ENCODE measurements at places on chromosomes 6 and 20. TPM values are rescaled to one million over a fixed set of nuclear protein-coding genes. Genes with fewer than 3 reads are reported as not detected.

ETV7 gene
- 1.3 TPM for total RNA-seq

RIN2 gene
- 16.0 TPM for total RNA-seq

DDO gene
- 0.19 TPM for total RNA-seq

- H3K36me3 ChIP-seq, result no peaks in the 10 kb centered on the region
- no peak for DNase-seq
- no peak overlapping the region for H3K4me3 ChIP-seq
- H3K27ac ChIP-seq, result no peak overlapping the region
- H3K27me3 ChIP-seq, result no peaks in the 10 kb centered on the region
Measured at GRCh38 chr6:16473908-16474771, 235.8 kb downstream of the GMPR start.

DNA sequence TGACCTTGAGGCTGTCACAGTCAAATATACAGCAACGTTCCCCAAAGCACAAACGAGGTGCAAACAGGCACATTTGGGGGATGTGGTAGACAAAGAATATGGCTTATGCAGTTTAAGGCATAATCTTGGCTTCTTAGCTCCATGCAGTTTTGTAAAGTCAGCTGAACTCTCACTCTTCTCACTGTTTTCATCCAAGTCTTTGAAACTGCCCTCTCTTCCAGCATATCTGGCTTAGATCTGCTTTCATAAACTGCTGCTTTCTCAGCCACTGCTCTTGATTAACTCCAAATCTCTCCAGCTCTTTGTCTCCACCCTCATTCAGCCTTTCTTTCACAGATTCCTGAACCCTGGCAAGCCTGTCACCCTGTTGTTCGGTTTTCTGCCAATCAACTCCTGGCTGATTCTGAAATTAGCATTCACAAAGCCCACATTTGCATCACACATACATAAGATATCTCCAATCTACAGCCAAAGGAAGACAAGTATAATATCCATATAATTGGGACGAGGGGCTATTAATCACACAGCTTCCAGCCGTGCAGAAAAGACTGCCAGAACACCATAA, 301.1 kb upstream of the RNF217 start:
- H3K4me3 ChIP-seq, result no peak overlapping the region
- no peaks in the 10 kb centered on the region for H3K36me3 ChIP-seq
- no peak overlapping the region for H3K27ac ChIP-seq
- no peak for DNase-seq

DNA sequence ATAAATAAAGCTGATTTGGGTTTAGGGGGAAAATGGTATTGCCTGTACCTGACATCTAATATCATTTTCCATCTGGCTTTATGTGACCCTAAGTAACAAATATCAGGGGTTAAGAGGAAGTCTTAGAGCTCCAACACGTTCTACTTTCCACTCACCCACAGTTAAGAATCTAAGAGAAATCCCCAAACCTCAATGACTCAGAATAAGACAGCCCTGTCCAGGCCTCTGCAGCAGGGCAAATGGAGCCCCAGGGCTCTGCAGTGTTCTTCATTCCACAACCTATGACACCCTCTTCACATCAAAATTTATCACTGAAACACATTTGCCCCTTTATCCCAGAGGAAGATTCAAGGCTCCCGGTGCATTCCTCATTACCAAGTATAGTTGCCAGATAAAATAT, 20.3 kb upstream of the TENT5A start:
- H3K4me1 ChIP-seq, result no peaks in the 10 kb centered on the region
- H3K27ac ChIP-seq, result no peak overlapping the region
- H3K4me3 ChIP-seq, result no peak overlapping the region

GRCh38 chr6:621931-622330, 35.0 kb downstream of the HUS1B start:
- no peak for DNase-seq
- H3K36me3 ChIP-seq, result no peaks in the 10 kb centered on the region
- no peaks in the 10 kb centered on the region for H3K4me1 ChIP-seq

DNA sequence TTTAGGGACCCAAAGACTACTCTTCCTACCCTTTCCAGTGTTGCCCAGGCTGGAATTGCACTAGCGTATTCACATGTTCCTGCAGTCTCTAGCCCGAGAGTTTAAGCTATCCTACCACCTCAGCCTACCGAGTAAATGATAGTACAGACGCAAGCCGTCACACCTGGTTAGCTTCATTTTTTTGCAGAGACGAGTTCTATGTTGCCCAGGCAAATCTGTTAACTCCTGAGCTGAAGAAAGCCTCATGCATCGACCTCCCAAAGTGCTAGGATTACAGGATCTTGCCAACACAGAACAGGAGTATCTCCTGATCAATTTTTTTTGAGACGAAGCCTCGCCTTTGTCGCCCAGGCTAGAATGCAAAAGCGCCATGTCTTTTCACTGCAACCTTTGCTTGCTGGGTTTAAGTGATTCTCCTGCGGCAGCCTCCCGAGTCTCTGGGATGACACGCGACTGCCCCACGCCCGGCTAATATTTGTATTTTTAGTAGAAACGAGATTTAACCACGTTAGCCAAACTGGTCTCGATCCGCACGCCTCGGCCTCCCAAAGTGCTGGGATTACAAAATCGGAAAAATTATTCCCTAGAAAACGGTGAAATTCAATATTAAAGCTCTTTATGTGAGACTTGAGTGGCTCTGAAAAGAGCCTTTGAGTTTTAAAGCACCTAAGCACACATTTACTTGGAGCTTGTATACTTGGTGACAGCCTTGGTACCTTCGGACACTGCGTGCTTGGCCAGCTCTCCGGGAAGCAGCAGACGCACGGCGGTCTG, 128.5 kb downstream of the HFE start:
- peak overlapping the region; percentile 81 for H3K27ac ChIP-seq
- no peaks in the 10 kb centered on the region for H3K36me3 ChIP-seq
- H3K4me3 ChIP-seq, result peak overlapping the region; percentile 24
- DNase-seq, result no peak
- peaks cover 6% of the 10 kb centered on the region for H3K4me1 ChIP-seq

- no peaks in the 10 kb centered on the region for H3K27me3 ChIP-seq
- no peak overlapping the region for H3K27ac ChIP-seq
- H3K4me3 ChIP-seq, result no peak overlapping the region
- H3K4me1 ChIP-seq, result no peaks in the 10 kb centered on the region
Measured at GRCh38 chr6:33997265-33997664, 148.6 kb downstream of the GRM4 start.

- no peaks in the 10 kb centered on the region for H3K36me3 ChIP-seq
- no peak overlapping the region for H3K27ac ChIP-seq
- DNase-seq, result no peak
- H3K4me1 ChIP-seq, result no peaks in the 10 kb centered on the region
Measured at GRCh38 chr20:23955896-23956295, 32.7 kb downstream of the GGTLC1 start.

GRCh38 chr6:143038833-143039232, 21.9 kb upstream of the AIG1 start:
- H3K27ac ChIP-seq, result no peak overlapping the region
- no peaks in the 10 kb centered on the region for H3K27me3 ChIP-seq
- DNase-seq, result no peak
- H3K4me3 ChIP-seq, result no peak overlapping the region

DNA sequence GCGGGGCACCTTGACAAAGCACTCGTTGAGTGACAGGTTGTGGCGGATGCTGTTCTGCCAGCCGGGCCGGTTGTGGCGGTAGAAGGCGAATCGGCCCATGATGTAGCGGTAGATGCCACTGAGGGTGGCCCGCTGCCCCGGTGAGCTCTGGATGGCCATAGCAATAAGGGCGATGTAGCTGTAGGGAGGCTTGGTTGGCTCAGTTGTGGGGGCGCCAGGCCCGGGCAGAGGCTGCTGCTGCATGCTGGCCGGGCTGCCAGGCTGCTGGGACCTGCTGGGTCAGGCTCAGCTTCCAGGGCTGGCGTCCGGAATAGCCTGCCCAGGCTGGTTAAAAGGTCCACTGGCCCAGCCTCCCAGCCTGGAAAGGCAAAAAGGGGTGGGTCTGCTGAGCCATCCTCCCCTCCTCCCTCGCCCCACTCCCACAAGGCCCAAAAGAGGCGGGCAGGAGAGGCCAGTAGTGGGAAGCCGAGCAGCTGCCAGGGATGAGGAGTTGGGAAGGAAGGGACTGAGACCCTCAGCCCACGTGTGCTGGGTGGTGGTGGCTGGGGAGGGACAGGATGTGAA, at the start of gene FOXS1:
FOXS1 (minus strand) TSS at position 305 of the 564 bp plus-strand sequence; CDS start at position 243, 62 bp downstream.
- peaks cover 17% of the 10 kb centered on the region for H3K4me1 ChIP-seq
- DNase-seq, result peak; percentile 49
- no peaks in the 10 kb centered on the region for H3K27me3 ChIP-seq
- peak within 1 kb of the TSS; percentile 55 for H3K4me3 ChIP-seq
- H3K36me3 ChIP-seq, result no peaks in the 10 kb centered on the region
- peak within 1 kb of the TSS; percentile 53 for H3K27ac ChIP-seq

- no peak overlapping the region for H3K4me3 ChIP-seq
- no peaks in the 10 kb centered on the region for H3K36me3 ChIP-seq
- H3K27me3 ChIP-seq, result no peaks in the 10 kb centered on the region
- no peak for DNase-seq
Measured at GRCh38 chr20:58012731-58013510, 215.5 kb downstream of the ANKRD60 start.

DNA sequence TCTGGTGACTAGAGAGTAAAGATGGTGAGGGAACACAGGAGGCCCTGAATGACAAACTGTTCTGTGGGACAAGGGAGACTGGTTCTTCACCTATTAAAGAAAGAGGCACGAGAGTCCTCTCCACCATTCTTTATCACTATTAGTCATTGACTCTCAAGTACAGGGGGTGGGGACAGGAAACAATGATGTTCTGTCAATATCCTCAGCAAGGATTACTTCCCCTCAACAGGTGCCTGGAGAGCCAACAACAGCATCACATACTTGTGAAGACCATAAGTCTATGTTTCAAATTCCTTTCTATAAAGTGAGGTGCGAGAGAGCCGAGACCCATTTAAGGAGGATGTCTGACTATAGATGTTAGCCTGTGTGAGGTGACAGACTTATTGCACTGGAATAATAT, 72.4 kb upstream of the TBC1D7 start:
- no peak for DNase-seq
- H3K36me3 ChIP-seq, result no peaks in the 10 kb centered on the region
- H3K4me1 ChIP-seq, result no peaks in the 10 kb centered on the region
- H3K27me3 ChIP-seq, result no peaks in the 10 kb centered on the region
- no peak overlapping the region for H3K4me3 ChIP-seq
- no peak overlapping the region for H3K27ac ChIP-seq

DNA sequence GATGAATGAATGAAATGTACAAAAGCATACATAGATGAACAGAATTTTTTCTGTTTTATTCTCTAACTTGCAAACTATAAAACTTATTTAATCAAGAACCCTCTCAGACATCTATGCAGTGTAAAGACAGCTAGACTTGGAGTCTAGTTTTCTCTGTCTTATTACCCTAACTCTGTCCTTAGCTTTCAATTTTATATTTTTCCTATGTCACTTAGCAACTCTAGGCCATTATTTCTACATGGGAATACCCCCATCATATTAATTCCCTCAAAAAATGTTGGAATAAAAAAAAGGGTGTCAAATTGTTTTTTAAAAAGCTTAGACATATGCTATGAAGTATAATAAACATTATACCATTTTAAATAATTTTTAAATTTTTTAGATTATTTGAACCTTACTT, 1.2 kb downstream of the RHAG start:
- H3K27me3 ChIP-seq, result no peaks in the 10 kb centered on the region
- DNase-seq, result no peak
- H3K4me3 ChIP-seq, result no peak overlapping the region
- no peak overlapping the region for H3K27ac ChIP-seq
- H3K36me3 ChIP-seq, result no peaks in the 10 kb centered on the region
- H3K4me1 ChIP-seq, result no peaks in the 10 kb centered on the region

DNA sequence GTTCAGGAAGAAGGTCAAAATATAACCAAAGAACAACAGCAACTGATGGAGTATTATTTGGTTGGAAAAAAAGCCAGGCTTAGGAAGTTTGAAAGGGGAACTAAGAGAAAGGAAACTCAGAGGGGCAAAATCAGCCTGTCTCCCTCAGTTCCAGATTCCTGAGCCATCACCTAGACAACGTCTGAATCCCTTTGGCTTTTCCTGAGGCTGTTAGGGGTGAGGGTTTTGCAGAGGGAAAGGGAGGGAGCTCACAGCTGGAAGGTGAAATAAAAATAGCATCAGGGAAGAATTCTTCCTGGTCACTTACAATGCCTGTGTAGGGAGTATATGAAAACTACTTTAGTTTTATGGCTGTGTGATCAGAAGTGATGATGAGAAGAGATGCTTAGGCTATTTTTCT, 100.5 kb downstream of the SOBP start:
- peaks cover 27% of the 10 kb centered on the region for H3K4me1 ChIP-seq
- no peak overlapping the region for H3K4me3 ChIP-seq
- no peaks in the 10 kb centered on the region for H3K36me3 ChIP-seq
- DNase-seq, result no peak
- no peaks in the 10 kb centered on the region for H3K27me3 ChIP-seq

DNA sequence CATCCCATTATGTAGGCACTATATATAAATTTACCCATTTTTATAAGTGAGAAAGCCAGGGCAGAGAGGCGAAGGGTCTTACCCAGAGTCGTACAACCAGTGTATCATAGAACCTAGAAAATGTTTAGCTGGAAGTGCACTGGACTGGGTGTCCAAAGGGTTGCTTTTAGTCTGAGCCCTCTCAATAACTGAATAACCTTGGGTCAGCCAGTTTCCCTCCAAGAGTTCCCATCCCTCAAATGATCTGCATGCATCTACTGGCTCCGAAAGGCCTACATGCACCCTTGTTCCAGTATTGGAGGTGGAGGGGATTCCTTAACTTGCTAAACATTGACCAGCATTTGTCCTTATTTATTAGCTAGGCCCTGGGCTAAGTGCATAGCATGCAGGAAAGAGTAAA, 3.8 kb downstream of the SNPH start:
- no peak overlapping the region for H3K4me3 ChIP-seq
- no peaks in the 10 kb centered on the region for H3K36me3 ChIP-seq
- no peak overlapping the region for H3K27ac ChIP-seq
- DNase-seq, result no peak
